ENCODE measurements at places on chromosomes 2 and 18.

GRCh38 chr2:74091391-74091790 lies 56.3 kb downstream of the BOLA3 start:
- DNase-seq = no peak

DNA sequence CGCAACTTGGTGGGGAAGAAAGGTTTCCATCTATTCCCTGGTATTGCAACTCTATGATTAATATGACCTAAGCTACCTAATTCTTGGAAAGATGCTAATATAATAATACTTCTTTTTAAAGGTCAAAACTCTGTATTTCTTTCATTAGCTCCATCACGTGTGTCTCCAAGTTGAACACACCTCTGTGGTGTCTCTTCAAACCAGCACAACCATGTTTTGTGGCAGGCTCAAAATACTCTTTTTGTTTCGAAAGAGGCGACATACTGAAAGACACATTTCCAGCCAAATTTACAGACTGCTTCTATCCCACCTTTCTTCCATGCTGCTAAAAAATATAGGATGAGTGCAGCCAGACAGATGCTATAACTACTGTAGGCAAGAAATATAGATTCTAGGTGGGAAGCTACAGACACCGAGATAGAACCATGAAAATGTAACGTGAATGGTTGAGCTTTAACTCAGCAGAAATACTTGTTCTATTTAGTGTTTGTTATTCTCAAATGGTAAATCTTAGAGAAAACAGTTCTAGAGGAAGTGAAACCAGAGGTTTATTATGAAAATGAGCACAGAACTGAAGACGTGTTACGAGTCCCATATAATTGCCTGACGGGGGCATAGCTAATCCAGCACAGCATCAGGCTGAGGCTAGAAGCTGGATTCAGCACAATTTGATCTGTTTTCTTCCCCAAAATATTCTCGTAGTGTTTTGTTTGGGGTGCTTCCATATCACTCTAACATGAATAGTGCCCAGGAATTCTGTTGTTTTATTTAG lies 991.5 kb upstream of the FANCL start:
- DNase-seq = no peak

DNA sequence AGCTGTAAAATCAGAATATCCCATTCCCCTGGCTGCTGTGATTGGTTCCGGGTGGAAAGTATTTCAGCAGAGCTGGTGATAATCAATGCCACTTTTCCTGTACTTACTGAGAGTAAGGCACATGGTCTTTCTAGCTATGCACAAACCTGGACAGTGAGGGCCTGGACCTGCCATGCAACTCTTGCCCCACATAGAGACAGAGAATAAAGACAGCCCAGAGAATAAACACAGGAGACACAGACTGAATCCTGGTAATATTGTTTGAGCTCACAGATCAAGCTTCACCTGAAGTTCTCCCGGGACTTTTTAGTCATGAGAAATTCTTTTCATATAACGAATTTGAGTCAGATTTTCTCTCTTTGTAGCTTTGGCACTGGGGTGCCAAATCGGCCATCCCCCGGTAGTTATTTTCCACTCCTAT lies 81.9 kb downstream of the ACAA2 start:
- DNase-seq = no peak

DNA sequence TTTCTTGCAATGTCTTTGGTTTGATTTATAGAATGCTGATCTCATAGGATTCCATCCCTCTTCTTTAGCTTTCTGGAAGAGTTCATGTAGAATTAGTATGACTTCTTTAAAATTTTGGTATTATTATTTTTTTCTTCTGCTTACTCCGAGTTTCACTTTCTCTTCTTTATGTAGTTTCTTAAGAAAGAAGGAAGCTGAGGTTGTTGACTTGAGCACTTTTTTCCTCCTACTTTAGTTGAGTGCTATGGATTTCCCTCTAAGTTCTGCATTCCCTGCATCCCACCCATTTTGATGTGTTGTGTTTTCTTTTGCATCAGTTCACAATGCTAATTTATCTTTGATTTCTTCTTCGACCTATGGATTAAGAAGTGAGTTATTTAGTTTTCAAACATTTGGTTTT lies 78.9 kb upstream of the SPRED2 start:
- no peak for DNase-seq

- no peak for DNase-seq
Measured at GRCh38 chr2:29308366-29308765, 193.2 kb downstream of the CLIP4 start.

GRCh38 chr2:45177870-45178269 lies 168.6 kb upstream of the SIX2 start:
- peak; percentile 65 for DNase-seq

- DNase-seq = no peak
Measured at GRCh38 chr18:68438536-68438935, 276.4 kb downstream of the TMX3 start.

- DNase-seq = no peak
Measured at GRCh38 chr2:167832868-167833287, 414.5 kb downstream of the STK39 start.

- no peak for DNase-seq
Measured at GRCh38 chr2:99822474-99823207, 319.7 kb downstream of the AFF3 start.

DNA sequence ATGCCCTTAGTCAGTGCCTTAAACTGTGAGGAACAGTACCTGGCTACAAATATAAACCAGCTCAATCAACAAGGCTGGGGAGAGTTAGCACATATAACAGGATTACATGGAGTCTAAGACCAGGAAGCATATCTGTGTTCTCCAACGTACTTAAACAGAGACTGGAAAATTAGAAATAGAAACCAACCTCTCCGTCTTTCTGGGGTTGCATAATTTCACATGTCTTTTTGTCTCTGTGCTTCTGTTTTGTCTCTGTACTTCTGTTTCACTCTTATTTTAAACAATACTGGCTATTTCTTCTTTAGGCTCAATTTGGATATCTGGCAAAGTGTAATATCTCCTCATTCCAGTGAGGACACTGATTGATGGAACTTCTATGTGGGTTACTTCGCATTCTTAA lies 749.0 kb upstream of the ZEB2 start:
- DNase-seq = no peak

GRCh38 chr18:50232419-50232818 lies 33.9 kb downstream of the CFAP53 start:
- no peak for DNase-seq

DNA sequence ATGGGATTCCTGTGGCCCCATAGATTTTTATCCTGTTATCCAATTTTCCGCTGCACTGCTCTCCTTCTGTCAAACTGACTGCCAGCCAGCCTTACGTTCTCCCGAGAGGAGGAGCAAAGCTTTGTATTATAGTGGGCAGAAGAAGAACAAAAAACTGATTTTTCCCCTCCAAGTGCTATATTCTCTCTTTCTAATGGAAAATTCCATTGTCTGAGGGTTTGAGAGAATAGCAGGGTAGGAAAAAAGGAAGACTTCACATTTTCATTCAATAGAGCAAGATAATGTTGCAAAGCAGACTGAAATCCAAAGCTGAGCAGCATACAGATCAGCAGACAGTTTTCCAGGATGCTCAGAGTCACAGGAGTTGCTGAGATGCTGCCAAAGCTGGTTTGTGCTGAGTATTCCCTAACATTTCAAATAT lies 238.0 kb downstream of the UBE2E3 start:
- DNase-seq = no peak

DNA sequence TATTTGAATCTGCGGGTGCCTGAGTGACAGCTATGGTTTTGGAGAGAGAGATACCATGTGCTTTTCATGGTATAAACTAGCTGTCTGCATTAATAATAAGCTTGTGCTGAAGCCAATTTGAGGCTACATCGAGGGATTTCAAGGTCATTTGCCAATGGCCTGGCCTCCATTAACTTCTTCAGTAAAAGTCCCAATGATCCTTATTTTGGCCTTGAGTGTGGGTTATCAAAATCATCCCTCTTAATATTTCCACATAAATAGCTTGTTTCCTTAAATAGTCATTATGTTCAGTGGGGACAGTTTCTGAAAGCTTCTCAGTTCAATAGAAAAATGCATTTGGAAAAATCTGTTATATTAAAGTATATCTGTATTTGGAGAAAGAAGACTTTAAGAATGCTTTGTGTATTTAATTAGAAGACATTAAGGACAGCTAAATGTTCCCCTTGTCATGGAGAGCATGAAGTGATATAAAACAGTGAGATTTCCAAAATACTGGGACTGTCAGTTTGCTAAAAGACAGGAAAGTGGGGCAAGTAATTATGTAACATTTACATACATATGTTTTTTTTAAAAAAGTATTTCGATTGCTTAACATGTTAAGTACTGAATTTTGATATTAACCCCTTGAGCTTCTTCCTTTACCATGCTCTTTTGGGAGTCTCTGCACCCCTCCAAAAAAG lies 355.5 kb upstream of the ZEB2 start:
- DNase-seq = no peak

DNA sequence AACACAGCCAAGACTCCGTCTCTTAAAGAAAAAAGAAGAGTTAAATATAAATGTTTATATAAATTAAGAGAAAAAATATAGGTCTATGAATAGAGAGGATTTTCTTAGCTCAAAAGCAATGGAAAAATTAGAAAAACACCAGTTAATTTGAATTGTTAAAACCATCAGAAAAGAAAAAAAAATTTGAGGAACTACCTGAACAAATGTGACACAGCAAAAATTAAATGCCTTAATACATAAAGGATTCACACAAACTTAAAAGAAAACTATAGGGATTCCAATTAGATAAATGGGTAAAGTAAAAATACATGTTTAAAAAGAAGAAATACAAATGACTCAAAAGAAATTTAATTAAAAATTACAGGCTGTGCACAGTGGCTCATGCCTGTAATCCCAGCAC lies 147.9 kb upstream of the DNMT3A start:
- DNase-seq = peak; percentile 29

DNA sequence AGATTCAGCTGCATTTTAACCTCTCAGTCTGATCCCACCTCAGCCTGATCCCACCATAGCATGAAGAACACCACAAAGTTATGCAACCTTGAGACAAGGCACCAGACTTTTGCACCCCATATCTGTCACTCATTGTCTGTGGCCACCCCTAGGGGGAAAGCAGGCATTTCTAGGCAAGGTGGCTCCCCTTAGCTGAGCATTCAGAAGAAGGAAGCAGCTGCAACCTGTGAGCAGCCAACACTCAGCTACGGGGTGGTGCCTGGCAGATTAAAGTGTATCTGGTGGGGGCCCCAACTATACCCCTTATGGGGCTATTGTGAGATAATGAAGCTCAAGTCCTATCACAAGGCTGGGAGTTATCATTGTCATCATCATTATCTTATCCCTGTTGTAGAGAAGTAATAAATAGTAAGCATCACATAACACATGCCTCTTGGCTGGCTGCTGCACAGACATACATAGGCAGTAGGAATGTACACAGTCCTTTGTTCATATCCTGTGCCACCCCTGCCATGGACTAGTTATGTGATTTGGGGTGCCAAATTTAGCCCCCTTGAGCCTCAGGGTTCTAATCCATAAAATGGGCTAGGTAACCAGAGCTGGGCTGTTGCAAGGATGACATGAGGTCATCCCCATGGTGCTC lies 20.6 kb upstream of the TMEM163 start:
- DNase-seq = no peak

GRCh38 chr2:169366066-169366465 lies 3.7 kb upstream of the LRP2 start:
- DNase-seq = no peak

GRCh38 chr2:240374085-240374907 lies 61.2 kb upstream of the GPC1 start:
- no peak for DNase-seq

- no peak for DNase-seq
Measured at GRCh38 chr2:152369176-152369860, 34.3 kb downstream of the FMNL2 start.

DNA sequence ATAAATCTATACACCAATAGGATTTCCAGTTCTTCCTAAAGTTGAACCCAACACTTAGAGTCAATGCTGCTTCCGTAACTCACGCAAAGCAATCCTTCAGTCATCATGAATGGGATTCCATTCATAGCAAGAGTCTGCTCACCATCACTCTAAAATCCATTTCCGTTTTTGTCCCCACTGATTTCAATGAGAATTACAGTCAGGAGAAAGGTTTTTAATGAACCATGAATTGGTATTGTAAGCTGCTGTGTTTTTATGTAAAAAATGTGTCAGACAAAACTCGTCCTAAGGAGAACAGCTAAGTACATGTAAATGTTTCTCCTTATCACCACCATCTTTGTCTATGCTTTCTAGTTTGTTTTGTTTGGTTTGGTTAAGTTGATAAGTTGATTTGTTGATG lies 391.5 kb downstream of the IRS1 start:
- DNase-seq = no peak

GRCh38 chr2:199646439-199646838 lies 188.7 kb upstream of the SATB2 start:
- DNase-seq = no peak

GRCh38 chr2:68536000-68536399 lies 68.6 kb downstream of the APLF start:
- peak; percentile 65 for DNase-seq

- DNase-seq = no peak
Measured at GRCh38 chr2:173550143-173550542, 195.5 kb downstream of the CDCA7 start.

DNA sequence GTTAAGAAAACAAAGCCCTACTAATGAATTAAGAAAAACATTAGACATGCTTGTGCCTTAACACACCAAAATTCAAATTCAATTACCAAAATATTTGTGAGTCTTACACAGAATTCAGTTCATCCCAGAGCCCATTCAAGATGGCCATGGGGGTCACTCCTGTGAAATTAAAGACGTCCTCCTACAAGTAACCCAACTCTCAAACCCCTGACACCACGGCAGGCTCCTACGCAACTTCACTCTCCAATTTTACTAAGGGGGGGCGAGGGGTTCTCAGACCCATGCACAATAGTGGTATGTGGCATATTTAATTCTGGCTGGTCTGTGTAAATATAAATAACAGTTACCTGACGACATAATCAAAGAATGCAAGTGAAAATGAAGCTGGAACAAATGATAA lies 5.0 kb downstream of the ZNF516 start:
- DNase-seq = no peak

- no peak for DNase-seq
Measured at GRCh38 chr2:238695538-238695937, 152.3 kb upstream of the TWIST2 start.

- no peak for DNase-seq
Measured at GRCh38 chr18:59910967-59911366, 11.2 kb downstream of the PMAIP1 start.

DNA sequence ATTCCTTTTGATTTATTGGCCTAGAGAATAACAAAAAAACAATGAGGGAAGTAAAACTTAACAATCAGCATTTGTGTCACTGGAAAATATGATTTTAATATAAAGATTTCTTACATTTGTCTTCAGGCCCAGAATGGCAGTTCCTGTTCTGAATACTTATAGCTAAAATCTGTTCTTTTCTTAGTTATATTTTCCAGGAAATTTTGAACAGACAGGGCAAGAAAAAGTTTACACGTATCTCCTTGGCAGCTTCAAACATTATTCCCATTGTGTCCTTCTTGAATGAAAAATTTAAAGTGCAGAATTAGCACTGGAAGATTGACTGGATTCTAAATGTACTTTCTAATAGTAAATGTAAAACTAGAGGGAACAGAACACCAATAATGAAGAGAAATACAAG lies 1454.0 kb upstream of the PIK3C3 start:
- no peak for DNase-seq

GRCh38 chr2:178819992-178820391 lies 12.8 kb upstream of the TTN start:
- DNase-seq = peak; percentile 59

GRCh38 chr2:113116100-113116958 lies 11.1 kb upstream of the IL1RN start:
- no peak for DNase-seq

GRCh38 chr2:12050396-12050795 lies 304.0 kb downstream of the LPIN1 start:
- no peak for DNase-seq

GRCh38 chr2:108968619-108969018 lies 20.4 kb downstream of the EDAR start:
- peak; percentile 5 for DNase-seq

GRCh38 chr2:223071139-223071538 lies 19.1 kb downstream of the KCNE4 start:
- DNase-seq = peak; percentile 21
